MM.1S (cell line): ENCODE measurements at places on chromosomes 11 and 22.

GRCh38 chr11:96012086-96012824, 88.3 kb upstream of the MTMR2 start:
- H3K27me3 ChIP-seq, result no peaks in the 10 kb centered on the region
- H3K36me3 ChIP-seq, result no peaks in the 10 kb centered on the region

GRCh38 chr11:132022733-132023478, 652.5 kb downstream of the NTM start:
- DNase-seq, result no peak
- no peaks in the 10 kb centered on the region for H3K4me1 ChIP-seq
- no peak overlapping the region for H3K4me3 ChIP-seq

- no peak overlapping the region for H3K27ac ChIP-seq
- H3K36me3 ChIP-seq, result no peaks in the 10 kb centered on the region
- H3K27me3 ChIP-seq, result peaks cover 92% of the 10 kb centered on the region
- DNase-seq, result no peak
Measured at GRCh38 chr11:1041936-1042608, 5.6 kb upstream of the MUC6 start.

- DNase-seq, result no peak
- H3K27me3 ChIP-seq, result no peaks in the 10 kb centered on the region
- H3K4me3 ChIP-seq, result no peak overlapping the region
- H3K36me3 ChIP-seq, result no peaks in the 10 kb centered on the region; the same call in 1 of the 2 replicates
- no peak overlapping the region for H3K27ac ChIP-seq
Measured at GRCh38 chr22:26597026-26597425, 7.1 kb upstream of the TPST2 start.

DNA sequence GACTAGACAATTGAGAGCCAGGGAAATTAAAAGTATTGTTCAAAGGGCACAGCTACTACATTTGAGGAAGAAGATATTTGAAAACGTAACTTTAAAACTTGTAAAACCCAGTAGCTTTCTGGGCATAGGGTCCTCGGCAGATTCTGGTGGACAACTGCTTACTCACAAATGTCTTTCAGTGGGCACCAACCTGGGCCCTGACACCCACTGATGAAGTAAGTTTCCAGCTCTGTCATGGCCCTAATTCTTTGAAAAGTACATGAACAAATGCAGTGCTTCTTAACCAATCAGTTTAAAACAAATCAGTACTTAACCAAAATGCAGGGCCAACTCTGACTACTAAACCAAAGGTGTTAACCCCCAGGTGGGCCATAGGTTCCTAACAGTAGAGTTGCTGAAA, 1170.1 kb downstream of the LRRC4C start:
- no peak overlapping the region for H3K4me3 ChIP-seq
- 0 out of 2 replicates have a peak, but pooled peaks cover 5% of the 10 kb centered on the region for H3K4me1 ChIP-seq
- H3K36me3 ChIP-seq, result no peaks in the 10 kb centered on the region
- DNase-seq, result no peak

DNA sequence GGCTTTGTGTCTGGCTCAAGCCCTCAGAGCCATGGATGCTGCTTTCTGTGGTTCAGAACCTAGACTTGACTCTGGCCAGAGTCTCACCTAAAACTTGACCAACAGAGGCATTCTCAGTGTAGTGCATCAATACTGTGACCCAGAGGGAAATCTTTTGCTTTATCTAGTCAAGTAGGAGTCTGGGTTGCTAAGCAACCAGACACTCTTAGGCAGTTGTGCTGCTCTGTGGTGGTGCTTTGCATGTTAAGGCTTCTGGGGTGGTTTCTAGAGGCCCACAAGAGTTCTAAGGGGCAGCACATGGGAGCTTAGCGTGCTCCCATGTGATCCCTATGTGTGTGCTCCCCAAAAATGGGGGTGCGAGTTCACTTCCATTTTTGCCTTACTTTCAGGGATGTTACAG, 224.6 kb upstream of the PLET1 start:
- no peak overlapping the region for H3K4me3 ChIP-seq
- H3K4me1 ChIP-seq, result no peaks in the 10 kb centered on the region
- no peak for DNase-seq
- H3K36me3 ChIP-seq, result no peaks in the 10 kb centered on the region
- H3K27ac ChIP-seq, result no peak overlapping the region
- no peaks in the 10 kb centered on the region for H3K27me3 ChIP-seq

DNA sequence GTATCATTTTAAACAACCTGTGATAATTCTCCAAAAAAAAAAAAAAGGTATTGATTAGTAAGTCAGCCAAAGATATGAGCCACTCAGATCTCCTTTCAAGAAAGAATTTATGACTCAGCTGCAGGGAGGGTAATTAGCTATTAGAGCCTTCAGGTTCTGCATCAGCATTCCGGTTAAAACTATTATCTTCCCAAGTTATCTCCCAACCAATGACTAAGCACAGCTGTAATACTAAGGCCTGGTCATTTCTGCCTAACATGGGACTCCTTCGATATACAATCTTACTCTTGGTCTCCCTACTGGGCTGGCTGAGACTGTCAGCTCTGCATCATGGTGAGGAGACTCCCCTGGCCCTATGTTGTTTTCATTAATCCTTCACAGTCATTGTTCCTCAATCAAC, 60.4 kb downstream of the SBF2 start:
- H3K36me3 ChIP-seq, result no peaks in the 10 kb centered on the region
- no peak for DNase-seq
- no peak overlapping the region for H3K27ac ChIP-seq
- H3K4me1 ChIP-seq, result no peaks in the 10 kb centered on the region
- H3K4me3 ChIP-seq, result no peak overlapping the region

DNA sequence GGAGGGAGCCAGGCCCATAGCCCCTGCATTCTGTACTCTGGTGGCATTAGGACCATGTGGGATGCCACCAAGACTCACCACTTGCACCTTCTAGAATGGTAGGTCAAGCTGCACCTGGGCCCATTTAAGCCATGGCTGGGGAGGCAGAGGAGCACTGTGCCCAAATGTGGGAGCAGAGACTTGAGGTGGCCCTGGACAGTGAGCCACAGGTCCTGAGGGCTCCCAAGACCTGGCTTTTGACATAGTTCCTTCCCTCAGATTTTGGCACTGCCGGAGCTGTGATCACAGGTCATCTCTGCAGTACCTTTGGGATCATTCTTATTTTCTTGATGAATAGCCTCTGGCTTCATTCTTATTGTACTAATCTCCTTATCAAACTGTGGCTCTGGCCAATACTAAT, 43.2 kb downstream of the ST3GAL4 start:
- H3K27ac ChIP-seq, result no peak overlapping the region
- no peak for DNase-seq
- H3K36me3 ChIP-seq, result no peaks in the 10 kb centered on the region
- no peaks in the 10 kb centered on the region for H3K27me3 ChIP-seq
- H3K4me3 ChIP-seq, result no peak overlapping the region

- no peaks in the 10 kb centered on the region for H3K36me3 ChIP-seq
- no peak overlapping the region for H3K27ac ChIP-seq
- H3K4me1 ChIP-seq, result no peaks in the 10 kb centered on the region
- H3K4me3 ChIP-seq, result no peak overlapping the region
- H3K27me3 ChIP-seq, result peaks cover 100% of the 10 kb centered on the region
Measured at GRCh38 chr11:64539711-64540427, 51.2 kb upstream of the SLC22A12 start.

DNA sequence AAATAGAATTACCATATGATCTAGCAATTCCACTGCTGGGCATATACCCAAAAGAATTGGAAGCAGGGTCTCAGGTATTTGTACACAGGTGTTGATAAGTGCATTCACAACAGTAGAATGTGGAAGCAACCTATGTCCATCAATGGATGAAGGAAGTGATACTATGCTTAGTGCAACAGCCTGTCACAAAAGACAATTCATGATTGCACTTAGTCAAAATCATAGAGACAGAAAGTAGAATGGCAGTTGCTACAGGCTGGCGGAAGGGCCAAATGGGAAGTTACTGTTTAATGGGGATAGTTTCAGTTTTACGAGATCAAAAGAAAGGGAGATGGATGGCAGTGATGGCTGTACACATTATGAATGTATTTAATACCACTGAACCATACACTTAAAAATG, 42.0 kb downstream of the SGSM3 start:
- no peaks in the 10 kb centered on the region for H3K27me3 ChIP-seq
- H3K4me3 ChIP-seq, result no peak overlapping the region
- no peak for DNase-seq
- H3K4me1 ChIP-seq, result no peaks in the 10 kb centered on the region
- H3K27ac ChIP-seq, result no peak overlapping the region

DNA sequence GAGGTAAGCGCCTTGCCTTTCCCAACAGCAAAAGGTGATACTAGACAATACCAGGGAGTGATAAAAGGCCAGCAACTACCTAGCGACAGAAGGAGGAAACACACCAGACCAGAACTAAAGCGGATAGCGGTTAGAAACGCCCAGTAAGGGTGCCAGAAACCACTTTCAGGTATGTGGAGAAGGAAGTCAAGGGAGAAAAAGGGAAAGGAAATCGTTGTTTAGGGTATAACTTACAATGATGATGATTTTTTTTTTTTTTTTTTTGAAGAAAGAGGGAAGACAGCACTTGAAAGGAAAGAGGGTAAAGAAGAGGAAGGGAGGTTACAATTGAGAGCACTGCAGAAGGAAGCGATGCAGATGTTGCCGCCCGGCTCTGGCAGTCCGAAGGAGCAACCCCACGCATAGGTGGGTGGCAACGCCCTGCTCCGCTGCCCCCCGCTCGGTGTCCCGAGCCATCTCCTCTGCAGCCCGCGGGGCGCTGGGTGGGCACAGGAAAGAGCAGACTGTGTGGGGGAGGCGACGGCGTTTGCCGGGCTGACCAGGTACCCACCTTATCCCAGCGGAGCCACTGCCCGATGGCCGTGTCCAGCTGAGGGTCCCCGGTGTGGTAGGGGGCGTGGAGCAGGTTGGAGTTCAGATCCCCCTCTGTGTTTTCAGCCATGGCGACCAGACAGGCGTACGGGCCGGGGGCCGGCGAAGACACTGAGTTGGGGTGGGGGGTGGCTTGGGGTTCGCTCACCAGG, 561 bp downstream of the PGM2L1 start:
- peak overlapping the region; percentile 79 for H3K4me3 ChIP-seq
- no peak overlapping the region for H3K27ac ChIP-seq
- DNase-seq, result peak; percentile 55
- no peaks in the 10 kb centered on the region for H3K36me3 ChIP-seq
- no peaks in the 10 kb centered on the region for H3K27me3 ChIP-seq

- no peaks in the 10 kb centered on the region for H3K4me1 ChIP-seq
- no peak overlapping the region for H3K27ac ChIP-seq
- H3K4me3 ChIP-seq, result no peak overlapping the region
- no peaks in the 10 kb centered on the region for H3K36me3 ChIP-seq
- DNase-seq, result no peak
Measured at GRCh38 chr11:69010964-69011623, 2.0 kb downstream of the MRGPRF start.

DNA sequence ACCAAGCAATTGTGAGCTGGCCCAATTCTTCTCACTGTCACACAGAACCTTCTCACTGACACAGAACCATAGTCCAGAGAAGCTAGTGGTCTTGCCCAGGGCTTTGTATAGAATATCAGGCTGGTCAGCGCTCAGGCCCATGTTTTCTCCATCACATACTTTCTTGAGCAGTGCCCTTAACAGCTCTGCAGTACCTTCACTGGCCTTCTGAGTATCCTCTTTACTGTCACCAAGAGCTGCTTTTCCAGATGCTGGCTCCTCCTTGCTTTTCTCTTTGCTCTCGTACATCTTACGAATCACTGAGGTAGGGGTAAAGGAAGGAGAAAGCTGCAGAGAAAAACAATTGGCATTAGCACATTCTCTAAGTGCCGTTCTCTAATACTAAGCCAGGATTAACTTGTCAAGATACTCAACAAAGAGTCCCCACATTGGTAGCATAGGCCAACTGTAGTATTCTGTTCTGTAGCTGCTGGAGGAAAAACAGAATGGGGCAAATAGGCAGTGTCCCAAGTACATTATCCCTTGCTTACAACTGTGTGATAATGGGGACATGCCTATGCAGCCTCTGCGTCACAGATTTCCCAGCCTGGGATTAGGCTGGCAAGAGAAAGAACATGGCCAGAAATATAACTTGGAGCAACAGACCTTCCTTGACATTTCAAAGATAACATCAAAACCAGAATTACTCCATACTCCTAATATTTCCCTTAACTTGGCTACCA, 43.5 kb downstream of the DRG1 start:
- H3K27ac ChIP-seq, result no peak overlapping the region
- H3K27me3 ChIP-seq, result no peaks in the 10 kb centered on the region
- H3K4me3 ChIP-seq, result no peak overlapping the region
- no peak for DNase-seq

DNA sequence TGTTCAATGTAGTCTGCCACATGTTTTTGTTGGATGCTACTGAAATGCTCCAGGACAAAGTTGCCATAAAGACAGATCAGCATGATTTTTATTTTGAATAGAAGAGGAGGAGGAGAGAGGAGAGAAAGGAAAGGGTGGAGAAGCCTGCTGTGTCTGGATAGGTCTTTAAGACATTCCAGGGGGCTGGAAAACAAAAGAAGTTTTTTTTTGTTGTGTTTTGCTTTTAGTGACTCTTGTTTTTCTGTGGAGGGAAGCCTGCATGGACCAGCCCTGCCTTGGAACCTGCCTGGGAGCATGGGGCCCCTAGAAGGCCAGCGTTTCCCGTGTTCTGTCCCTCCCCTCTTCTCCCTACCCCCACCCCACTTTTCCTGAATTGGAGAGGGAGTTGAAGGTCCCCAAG, 2.3 kb downstream of the TSPAN18 start:
- no peak overlapping the region for H3K4me3 ChIP-seq
- H3K27me3 ChIP-seq, result peaks cover 35% of the 10 kb centered on the region
- no peak for DNase-seq

DNA sequence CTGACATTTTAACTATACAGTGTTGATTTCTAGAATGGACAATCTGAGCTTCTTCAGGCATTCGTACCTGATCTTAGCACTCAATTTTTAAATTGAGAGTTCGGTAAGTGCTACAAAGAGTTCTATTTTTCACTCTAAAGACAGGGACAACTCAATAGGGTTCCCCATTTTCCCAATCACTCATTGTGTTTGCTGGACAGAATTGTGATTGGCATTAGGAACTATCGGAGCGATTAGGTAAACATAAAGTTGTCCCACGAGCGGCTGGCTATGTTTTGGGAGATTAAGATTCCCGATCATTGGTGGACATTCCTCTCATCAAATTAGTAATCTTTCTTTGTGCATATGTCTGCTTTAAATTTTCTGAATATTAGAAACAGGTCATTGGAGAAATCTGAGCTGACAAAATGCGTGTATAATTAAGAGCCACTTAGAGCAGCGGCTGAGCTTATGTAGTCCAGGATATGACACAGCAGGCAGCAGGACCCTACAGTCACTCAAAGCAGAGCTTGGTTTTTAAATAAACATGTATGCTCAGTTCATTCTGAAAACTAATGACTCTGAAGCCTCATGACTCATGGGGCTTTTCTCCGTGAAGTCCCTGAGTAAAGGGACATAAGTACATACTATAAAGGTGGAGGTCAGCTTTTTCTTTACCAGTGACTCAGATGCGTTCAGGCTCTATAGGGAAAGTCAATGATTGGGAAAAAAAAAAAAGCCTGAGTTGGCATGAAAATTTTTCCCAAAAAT, 109.4 kb downstream of the GRIA4 start:
- no peak for DNase-seq
- H3K27ac ChIP-seq, result no peak overlapping the region
- no peak overlapping the region for H3K4me3 ChIP-seq
- no peaks in the 10 kb centered on the region for H3K27me3 ChIP-seq
- H3K36me3 ChIP-seq, result no peaks in the 10 kb centered on the region
- no peaks in the 10 kb centered on the region for H3K4me1 ChIP-seq
